ENCODE measurements at places on chromosomes 5 and 9.
A peak's percentile ranks its signal among the peaks of the same experiment; 100 is the strongest.

DNA sequence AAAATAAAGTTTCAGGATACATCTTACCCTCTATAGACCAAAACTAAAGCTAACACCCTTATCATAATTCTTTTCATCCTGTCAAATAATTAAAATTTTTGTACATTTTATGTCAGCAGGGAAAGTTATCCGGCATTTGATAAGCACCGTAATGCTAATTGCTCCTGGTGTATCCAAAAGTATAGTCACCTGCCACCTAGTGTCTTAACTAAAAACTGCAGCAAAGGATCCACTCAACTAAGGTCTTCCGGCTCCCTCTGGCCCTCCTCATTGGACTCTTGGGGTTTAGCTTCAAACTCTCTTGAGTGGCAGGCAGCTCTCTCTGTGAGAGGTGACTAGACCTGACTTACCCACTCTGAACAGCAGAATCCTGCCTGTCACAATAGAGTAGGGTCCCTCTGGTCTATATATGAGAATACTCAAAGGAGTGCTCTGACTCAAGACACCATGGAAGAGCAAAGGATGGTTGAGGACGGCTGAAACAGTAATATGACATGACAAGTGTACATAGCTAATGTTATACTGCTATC is 60.4 kb upstream of the CAST start:
- peak; percentile 81 for DNase-seq

DNA sequence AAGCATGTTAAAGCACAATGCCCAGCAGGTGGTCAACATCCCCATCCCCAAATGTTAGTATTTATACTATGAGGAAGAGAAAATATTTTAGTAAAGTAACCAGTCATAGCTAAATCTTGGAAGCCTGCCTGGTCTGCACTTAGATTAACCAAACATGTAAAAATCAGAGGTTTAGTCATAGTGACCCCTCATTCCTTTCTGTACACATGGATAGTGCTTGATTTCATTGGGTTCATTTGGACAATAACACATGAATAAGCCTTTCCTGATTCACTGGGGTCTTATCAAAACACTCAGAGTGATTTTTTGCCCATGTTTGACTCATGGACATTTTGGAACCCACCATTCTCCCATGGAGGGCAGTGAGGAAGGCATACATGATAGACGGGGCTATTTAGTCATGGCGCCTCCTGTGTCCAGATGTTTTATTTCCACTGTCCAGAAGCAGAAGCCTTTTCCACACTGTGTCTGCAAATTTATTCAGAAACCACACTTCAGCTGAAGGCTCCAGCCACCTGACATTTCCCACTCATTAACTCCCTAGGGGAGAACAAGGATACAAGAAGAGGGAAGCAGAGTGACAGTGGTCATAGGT is 32.5 kb downstream of the OR1J1 start:
- no peak for DNase-seq

- DNase-seq, result no peak
Observed at GRCh38 chr5:103393101-103393754, 134.7 kb downstream of the MACIR start.

GRCh38 chr5:78505860-78506259 is 142.7 kb downstream of the LHFPL2 start:
- DNase-seq, result no peak
